ENCODE measurements at places on chromosomes 3 and 15.

DNA sequence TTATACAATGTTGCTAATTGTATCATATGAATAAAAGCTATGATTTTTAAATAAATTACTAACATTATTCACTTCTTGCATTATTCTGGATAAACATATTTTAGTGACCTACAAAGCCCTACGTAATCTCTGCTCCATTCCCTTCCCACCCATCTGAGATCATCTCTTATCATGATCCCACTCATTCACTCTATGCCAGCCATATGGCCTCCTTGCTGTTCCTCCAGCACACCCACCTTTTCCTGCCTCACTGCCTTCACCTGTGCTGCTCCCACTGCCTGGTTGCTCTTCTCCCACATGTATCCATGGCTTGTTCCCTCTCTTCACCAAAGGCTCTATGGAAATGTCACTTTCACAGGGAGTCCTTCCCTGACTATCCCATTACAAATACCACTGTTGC, 7.3 kb upstream of the USP8 start:
- DNase-seq, result no peak

GRCh38 chr3:184169896-184170875, 4.5 kb upstream of the AP2M1 start:
- DNase-seq, result no peak

- no peak for DNase-seq
Measured at GRCh38 chr3:167451282-167451681, 22.6 kb downstream of the SERPINI2 start.

- DNase-seq, result no peak
Measured at GRCh38 chr3:49671291-49672288, 2.6 kb upstream of the APEH start.

DNA sequence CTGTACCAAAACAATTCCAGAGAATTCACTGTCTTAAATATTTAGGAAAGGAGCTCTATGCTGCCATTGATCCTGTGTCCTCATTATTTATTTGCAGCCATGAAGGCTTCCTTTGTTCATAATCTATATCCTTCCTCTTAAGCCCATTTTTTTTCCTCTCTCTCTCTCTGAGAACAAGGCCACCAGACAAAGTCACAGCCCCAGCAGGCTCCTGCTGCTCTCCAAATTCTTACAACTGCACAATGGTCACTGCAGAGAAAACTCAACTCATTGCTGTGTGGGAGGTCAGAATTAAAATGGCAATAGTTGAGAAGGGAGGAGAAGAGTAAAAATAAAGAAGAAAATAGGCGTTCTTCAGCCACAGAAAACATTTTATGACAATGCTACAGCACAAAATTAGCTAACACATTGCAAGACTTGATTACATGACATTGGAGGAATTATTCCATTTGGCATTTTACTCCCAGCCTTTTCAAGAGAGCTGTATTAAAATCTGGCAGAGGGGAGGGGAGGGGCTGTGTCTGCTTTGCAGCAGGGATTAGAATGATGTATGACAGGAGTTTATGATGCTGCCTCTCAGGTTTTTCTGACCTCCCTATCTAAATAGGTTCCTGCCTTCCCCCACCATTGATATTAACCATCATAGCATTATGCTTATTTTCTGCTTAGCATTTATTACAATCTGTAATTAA, 399.7 kb upstream of the THBS1 start:
- no peak for DNase-seq
